NCI-H2081 (cell line): ENCODE measurements at places on chromosomes 1 and 21.
A peak's percentile ranks its signal among the peaks of the same experiment; 100 is the strongest.

- no peak for DNase-seq
These were observed 144.3 kb downstream of the NTPCR start for GRCh38 chr1:233094691-233095090.

DNA sequence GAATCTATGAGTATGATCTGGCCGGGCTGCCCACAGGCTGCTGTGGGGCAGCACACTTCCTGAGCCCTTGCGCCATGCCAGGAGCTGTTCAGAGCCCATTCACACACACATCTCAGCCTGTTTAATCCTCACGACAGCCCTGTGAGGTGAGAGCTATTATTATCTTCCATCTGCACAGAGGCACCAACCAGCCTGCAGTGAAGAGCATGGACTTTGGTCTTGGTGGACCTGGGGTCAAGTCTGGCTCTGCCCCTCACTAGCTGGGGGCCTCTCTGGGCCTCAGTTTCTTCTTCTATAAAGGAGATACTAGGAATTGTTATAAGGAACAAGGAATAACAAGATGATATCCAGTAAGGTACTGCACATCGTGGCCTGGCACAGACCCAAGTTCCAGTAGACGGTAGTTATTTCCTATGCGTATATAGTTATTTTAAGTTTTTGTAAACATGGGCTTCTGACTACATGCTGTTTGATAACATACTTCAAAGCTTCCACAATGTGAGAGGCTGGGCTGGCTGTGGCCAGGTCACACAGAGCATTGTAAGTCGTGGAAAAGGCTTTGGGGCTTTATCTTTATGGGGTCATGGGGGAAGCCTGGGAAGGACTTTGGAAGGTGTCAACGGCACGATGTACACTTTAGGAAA lies 3.4 kb upstream of the PADI2 start:
- peak; percentile 29 for DNase-seq

GRCh38 chr1:210248341-210248740 lies 15.7 kb downstream of the SERTAD4 start:
- no peak for DNase-seq

GRCh38 chr1:198764748-198765147 lies 125.9 kb downstream of the PTPRC start:
- no peak for DNase-seq

- no peak for DNase-seq
These were observed 125.8 kb upstream of the SLC44A3 start for GRCh38 chr1:94694226-94694915.

- no peak for DNase-seq
These were observed 7.3 kb upstream of the CA6 start for GRCh38 chr1:8938232-8938999.

GRCh38 chr21:25391777-25392176 lies 215.5 kb downstream of the MRPL39 start:
- DNase-seq, result no peak

DNA sequence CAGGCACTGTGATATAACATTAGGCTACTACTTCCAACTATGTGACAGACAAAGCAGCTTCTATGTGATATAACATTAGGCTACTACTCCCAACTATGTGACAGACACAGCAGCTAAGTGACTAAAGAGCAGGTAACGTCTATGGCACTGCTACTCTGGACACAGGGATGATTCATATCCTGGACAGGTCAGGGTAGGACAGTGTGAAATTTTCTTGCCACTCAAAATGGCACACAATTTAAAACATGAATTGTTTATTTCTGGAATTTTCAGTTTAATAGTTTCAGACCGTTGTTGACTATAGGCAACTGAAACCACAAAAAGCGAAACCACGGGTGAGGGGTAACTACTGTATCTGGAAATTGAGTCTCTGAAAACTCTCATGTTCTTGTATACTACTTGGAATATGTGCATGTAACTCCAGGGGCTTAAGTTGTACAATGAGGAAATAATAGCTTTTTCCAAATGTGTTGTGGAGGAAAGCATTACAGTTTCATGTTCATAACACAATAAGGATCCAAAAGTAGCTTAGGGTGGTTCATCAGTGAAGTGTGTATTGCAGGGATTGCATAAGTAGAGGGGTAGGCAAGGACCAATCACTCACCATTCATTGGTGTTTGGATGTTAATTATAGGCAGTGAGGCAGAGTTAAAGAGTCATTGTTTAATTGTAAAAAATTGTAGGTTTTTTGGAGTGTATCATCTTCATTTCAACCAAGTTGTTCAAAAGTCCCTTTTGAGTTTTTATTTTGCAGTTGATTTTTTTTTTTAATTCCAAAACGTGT lies 5.3 kb downstream of the DTL start:
- DNase-seq, result no peak

GRCh38 chr21:15552914-15553494 lies 176.8 kb upstream of the USP25 start:
- no peak for DNase-seq

DNA sequence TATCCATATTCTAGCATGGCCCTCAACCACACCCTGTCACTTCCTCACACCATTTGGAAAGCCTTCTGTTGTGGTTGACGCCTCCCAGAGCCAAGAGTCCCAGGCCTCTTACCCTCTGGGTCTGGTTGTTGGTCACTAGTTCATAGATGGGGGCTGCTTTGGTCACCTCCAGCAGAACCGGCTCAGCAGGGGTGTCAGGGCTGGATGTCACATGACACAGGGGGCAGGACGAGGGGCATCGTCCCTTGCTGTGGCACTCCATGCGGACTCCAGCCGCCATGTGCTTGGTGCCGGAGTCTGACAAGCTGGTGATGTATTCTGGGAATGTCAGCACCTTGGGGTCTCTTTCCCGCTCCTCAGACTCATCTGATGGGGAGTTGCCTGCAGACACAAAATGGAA lies 270.1 kb downstream of the ASTN1 start:
- no peak for DNase-seq

DNA sequence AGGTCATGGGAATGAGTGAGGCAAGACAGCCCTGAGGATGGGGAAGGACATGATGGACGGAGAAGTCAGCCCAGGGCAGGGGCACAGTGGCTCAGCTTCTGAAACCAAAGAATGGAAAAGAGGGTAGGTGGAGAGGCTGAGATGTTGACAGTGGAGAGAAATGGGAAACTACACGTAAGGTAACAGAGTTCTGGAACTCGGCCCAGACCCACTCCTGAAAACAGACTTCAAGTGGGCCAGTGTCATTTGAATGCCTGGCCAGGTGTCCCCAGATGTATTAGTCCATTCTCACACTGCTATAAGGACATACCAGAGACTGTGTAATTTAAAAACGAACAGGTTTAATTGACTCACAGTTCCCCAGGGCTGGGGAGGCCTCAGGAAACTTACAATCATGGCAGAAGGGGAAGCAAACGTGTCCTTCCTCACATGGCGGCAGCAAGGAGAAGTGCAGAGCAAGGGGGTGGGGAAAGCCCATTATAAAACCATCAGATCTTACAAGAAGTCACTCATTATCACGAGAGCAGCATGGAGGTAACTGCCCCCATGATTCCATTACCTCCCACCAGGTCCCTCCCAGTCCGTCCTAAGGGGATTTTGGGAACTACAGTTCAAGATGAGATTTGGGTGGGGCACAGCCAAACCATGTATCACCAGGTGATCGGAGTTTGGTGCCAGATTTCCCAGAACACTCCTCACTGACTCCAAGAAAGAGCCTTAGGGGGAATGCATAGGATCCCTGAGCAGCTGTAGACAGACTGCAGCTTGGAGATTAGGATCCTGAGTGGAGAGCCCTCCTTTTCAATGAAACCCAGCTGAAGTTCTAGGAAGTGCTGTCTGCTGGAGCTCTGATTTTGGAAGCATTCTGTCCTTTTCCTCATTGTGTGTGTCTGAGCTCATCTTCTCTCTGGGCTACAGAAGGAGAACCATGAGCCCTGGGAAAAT lies 40.3 kb downstream of the FHAD1 start:
- DNase-seq, result no peak

DNA sequence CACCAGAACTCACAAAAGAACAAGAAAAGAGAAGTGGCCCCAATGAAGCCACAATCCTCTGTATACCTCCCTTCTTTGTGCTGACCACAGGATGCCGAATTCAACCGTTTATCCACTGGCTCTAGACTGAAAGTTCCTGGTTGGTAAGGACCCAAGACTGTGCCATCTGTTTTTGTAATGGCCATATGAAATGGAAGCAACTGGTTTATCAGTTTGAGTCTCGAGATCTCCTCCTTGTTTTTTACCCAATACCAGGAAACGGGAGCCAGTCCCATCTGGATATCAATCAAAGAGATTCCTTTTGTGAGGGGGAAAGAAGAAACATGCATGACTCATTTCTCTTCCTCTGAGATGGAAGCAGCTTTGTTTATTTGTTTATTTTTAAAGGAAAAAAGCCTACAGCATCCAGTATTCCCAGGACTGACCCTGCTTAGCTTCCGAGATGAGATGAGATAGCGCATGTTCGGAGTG lies 32.4 kb upstream of the ZNF124 start:
- DNase-seq, result peak; percentile 42

DNA sequence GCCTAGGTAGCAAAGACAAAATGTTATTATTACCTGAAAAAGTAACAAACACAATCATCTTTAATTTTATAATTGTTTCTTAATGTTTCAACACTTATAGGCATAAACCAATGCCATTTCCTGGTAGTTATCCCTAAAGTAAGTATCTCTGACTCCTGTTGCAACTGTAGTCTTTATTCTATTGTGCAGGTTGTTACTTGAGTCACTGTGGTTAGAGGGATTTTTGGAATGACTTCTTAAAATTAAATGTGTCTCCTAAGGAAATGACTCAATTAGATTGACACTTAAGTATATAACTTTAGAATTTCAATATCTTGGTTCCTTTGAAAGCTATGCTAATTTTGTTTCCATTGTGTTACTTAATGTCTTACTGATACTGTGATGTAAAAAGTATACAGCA lies 143.9 kb downstream of the PHTF1 start:
- no peak for DNase-seq

DNA sequence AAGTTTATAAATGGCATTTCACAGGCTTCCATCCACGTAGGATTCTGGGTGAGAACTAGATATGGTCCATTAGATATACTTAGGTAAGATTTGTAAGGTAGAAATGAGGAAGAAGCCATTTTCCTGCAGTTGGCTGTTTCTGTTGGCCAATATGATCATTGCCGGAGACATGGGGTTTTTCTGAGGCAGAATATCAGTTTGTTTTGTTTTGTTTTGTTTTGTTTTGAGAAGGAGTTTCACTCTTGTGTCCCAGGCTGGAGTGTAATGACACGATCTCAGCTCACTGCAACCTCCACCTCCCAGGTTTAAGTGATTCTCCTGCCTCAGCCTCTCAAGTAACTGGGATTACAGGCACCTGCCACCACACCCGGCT lies 8.7 kb upstream of the EYA3 start:
- no peak for DNase-seq

- DNase-seq, result peak; percentile 85
These were observed 95.3 kb downstream of the PIK3R3 start for GRCh38 chr1:46036894-46037839.

GRCh38 chr1:155002464-155003226 lies at the start of gene ZBTB7B:
Gene ZBTB7B, plus strand, starts transcription at chr1:155002802. Its CDS starts 11,859 bp downstream, at chr1:155014661.
- DNase-seq, result no peak

GRCh38 chr21:33206771-33207281 lies 22.9 kb upstream of the IFNAR2 start:
- no peak for DNase-seq

DNA sequence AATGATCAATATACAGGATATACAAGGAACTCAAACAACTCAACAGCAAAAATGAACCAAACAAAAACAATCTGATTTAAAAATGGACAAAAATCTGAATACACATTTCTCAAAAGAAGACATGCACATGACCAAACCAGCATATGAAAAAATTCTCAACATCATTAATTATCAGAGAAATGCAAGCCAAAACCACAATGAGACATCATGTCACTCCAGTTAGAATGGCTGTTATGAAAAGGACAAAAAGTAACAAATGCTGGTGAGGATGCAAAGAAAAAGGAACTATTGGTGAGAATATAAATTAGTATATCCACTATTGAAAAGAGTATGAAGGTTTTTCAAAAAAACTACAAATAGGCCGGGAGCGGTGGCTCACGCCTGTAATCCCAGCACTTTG lies 42.0 kb downstream of the FCRL3 start:
- DNase-seq, result no peak

DNA sequence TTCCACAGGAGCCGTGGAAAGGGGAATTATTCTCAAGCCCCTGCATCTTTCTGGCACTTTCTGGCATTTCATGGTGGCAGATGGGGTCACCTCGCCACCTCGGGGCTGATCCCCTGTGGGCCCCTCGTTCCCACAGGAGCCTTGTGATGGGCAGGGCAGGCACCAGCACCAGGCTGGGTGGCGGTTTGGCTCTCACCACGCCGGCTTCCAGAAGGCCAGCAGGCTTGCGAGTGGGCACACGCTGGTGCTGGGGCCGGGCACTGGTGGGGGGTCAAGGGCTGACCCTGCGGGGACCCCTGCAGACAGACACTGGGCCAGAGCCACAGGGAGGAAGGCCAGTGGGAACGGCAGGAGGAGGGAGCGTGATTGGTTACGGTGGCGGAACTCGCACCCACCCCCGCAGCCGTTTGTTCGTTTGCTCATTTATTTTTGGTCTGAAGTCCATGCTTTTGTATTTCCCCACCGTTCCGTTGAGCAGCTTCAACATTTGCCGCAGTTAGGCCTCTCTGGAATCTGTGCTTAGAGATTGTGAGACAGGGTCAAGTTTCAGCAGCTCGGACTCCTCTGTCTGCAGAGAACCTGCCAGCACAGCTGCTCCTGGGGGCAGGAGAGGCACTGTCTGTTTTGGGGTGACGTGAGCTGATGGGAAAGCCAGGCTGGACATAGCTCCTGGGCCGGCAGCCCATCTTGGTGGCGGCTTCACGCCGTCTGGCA lies 5.3 kb downstream of the COL18A1 start:
- no peak for DNase-seq

DNA sequence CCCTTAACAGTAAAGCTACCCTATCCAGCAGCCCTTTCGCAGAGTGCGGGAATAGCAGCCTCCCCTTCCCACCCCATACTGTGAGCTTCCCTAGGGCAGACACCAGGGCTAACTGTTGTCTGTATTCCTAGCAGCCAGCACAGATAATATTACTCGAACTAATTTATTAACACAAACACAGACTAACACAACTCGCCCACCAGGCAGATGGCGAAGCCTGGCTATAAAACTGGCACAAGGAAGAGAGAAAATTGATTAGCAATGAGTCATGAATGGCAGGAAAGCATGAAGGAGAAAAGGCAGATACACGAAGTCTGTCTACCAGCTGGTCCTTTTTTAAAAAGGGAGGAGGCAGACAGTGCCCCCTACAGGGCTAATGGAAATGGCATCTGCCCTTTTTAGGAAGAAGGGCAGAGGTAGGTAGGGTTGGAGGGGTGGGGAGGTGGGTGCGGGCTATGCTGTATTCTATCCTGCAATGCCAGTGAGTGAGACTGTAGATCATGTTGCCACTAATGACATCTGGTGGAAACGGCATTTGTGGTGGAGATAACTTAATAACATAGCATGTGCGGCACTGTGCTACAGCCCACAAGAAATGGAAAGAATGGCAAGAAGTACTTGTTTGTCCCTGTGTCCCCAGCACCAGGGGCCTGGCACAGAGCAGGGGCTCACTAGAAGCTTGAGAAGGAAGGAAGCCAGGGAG lies 30.6 kb upstream of the CTPS1 start:
- peak; percentile 64 for DNase-seq
